Fibroblast of skin of left biceps (primary cell): ENCODE measurements at places on chromosomes 12 and 14.

DNA sequence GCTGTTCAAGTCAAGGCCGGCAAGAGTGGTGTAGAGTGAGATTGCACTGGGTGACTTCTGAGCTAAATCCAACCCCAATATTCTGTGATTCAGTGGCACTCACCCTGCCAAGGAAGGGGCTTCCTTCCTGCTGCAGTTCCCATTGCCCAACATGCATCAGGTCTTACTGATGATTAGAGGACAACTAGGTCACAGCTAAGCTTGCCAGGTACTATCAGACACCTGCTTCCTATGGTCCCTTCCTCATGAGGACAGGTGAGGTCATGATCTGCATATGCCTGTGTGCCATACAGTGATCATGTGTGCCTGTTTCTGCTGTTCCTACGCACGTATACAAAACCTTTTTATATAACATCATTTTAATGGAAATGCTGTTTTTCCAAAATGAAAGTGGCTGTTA lies 1.7 kb upstream of the CTDSP2 start:
- DNase-seq = no peak

- DNase-seq = peak; percentile 57
Measured at GRCh38 chr14:54669721-54670561, 103.0 kb downstream of the SAMD4A start.

DNA sequence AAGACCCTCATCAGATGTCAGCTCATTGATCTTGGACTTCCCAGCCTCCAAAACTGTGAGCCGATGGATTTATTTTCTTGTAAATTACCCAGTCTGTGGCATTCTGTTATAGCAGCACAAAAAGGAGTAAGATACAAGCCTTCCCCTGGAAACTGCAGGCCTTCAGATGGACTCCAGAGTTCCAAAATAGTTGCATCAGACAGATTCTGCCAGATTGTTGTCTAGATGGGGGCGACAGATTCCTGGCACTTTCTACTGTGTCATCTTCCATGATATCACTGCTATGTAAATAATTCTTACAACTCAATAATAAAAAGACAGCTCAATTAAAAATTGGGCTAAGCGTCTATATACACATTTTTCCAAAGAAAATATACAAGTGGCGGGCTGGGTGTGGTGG lies 17.2 kb upstream of the MARK3 start:
- no peak for DNase-seq

- DNase-seq = peak; percentile 64
Measured at GRCh38 chr12:11778713-11779685, 129.5 kb downstream of the ETV6 start.

DNA sequence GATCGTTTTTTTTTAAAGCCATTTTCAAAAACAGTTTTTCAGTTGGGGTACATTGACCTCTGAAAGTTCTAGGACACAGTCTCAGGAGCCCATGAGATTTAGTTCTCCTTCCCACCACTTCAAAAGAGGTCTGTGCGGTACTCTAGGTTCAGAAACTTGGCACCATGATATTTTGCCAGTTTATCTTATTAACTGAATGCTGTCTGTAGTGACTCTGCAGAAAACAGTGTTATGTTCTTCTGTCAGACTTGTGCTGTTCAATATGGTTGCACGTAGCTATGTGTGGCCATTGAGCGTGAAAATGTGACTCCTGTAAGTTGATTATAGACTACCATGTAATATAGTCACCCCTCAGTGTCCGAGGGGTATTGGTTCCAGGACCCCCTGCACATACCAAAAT lies 35.9 kb downstream of the CRADD start:
- DNase-seq = no peak

DNA sequence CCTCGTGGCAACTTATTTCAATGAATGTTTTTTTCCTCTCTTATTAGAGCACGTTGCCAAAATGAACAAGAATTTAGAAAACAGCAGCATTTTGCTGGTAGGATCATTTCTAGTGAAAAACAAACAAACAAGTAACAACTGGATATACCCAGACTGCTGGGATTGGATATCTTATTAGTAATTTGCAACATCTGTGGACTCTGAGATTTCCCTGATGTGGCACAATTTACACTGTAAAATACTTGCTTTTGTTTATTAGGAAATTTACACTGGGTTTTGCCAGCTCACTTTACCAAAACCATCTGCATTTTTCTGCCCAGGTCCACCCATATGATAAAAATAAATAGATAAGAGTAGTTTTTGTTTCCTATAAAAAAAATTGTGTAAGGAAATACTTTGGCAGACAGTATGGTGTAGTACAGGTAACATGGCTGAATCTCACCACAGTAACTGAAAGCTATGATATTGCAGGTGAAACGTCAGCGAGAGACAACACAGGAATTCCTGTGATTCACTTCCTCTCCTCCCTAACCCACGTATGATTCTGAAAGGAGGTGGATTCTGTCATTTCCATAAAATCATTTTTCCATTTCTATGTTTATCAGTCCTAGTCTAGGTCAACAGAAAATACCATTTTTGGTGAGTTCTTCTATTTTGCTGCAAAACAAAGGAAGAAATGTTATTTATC lies 176.2 kb upstream of the NOVA1 start:
- DNase-seq = no peak

- DNase-seq = no peak
Measured at GRCh38 chr12:111277570-111277969, 91.3 kb downstream of the PHETA1 start.

DNA sequence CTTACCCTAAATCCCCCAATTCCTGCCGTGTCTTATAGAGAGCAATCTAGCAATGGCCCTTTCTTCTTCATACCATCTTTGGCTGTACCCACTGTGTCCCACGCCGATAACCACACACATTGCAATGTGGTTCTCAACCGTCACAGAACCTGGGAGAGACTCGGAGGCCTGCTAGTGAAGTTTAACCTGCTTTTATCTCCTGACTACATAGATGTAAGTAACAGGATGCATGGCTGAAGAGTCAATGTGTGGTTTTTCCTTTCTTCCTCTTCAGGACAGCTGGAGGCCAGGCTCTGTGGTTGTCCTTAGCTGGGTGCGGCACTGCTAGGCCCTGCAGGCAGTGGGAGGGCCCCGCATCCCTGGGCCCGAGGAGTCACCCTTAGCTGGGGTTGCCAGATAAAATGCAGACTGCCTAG lies 51.3 kb downstream of the ZNF664 start:
- DNase-seq = no peak

DNA sequence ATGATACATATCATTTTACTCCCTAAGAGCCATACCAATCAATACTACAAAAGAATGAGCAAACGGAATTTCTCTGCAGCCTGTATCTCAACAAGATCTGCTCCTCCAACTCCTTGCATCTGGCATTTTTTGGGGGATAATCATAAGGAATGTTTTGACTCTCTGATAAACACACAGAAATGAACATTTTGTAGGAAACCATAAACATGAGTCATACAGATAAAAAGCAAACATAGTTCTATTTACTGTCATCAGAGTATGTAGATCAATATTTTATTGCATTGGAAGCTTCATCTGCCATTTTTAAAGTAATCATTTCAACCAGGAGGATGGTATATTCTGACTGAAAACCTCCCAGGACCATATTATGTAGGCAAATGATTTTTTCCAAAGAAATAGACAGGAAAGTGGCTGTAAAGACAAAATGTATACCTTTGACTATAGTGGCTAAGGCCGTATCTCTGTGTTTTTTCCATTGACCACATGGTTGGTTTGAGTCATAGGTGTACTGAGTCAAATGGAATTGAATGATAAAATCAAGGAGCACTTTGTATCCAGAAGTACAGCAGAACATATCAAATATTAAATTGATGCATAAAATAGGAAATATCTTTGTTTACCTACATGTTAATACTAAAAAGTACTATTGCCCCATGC lies 32.4 kb upstream of the CD69 start:
- DNase-seq = peak; percentile 15

GRCh38 chr14:104804481-104805325 lies 3.8 kb downstream of the ZBTB42 start:
- no peak for DNase-seq

GRCh38 chr12:124501827-124502226 lies 65.6 kb downstream of the NCOR2 start:
- DNase-seq = no peak

DNA sequence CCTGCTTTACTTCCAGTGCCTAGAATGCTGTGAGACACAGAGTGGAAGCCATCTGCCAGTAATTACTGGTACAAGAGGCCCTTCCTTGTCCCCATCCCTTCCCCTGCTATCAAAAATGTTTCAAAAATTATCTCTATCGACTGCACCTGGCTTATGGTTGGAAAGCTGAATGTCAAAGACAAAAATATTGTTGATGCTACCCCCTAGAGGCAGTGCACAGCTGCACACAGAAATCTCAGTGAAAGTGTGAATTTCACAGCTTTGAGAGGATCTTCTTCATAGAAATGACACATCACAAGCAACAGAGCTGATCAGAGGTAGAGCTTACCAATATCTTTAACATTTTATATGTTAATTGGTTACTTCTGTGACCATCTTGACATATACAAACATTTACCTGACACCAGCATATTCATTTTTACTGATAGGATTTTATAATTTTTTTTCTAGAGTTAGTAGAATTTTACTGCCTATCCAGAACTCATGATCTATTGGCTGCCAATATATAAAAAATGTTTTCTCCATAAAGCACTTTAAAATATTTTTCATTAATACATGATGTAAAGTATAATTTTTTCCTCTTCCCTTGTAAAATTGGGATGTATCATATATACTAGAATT lies 138.0 kb downstream of the AACS start:
- no peak for DNase-seq

- no peak for DNase-seq
Measured at GRCh38 chr14:99716850-99717681, 33.0 kb downstream of the CYP46A1 start.

- DNase-seq = no peak
Measured at GRCh38 chr12:21813125-21813524, 38.6 kb upstream of the KCNJ8 start.

GRCh38 chr14:85235868-85236267 lies 294.1 kb upstream of the FLRT2 start:
- DNase-seq = no peak

GRCh38 chr12:80807640-80808288 lies 91.1 kb downstream of the MYF5 start:
- DNase-seq = no peak

DNA sequence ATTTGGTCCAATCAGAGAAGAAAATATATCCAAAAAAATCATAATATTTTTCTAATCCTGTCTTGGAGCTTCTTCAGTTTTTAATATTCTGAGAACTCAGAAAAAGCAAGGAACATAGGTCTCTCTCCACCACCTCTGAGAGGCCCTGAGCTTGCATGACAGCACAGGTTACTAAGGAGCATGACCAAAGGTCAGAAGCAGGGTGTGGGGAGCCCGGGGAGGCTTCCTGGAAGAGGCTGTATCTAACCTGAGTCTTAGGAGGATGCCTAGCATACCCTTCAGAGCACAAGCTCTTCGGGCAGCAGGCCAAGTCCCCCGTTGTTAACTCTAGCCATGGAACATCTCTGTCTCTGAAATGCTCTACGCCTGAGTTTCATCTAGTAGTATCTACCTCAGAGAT lies 15.7 kb upstream of the STON2 start:
- DNase-seq = no peak

DNA sequence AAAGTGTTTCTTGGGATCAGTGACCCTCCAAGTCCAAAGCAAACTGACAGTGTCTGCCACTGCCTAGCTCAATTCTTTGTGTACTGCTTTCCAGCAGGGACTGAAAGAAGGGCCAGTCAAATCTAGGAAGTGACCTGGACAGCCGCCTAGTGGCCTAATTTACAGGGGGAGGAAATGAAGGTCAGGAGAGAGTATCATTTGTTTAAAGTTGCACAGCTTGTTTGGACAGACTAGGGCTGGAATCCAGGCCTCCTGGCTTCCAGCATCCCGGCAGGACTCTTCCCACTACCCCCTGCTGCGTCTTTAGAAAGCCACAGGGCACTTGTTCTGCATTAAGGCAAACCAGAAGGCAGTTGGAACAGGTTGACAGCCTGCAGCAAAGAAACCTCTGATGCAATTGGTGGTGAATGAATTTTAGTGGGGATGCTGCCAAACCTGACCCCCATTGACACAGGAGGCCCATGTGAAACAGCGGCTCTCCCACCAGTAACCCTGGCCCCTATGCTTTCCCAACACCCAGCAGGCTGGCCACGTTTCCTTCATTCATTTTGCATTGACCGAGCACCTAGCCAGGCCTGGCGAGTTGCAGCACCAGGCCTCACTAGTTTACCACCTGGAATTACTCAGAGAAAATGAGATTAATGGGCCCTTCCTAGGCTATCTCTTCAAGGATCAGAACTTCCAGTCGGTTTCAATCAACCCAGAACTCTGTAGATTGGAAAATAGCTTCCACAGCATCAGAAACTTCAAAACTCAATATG lies 28.2 kb downstream of the GALNT16 start:
- peak; percentile 32 for DNase-seq

DNA sequence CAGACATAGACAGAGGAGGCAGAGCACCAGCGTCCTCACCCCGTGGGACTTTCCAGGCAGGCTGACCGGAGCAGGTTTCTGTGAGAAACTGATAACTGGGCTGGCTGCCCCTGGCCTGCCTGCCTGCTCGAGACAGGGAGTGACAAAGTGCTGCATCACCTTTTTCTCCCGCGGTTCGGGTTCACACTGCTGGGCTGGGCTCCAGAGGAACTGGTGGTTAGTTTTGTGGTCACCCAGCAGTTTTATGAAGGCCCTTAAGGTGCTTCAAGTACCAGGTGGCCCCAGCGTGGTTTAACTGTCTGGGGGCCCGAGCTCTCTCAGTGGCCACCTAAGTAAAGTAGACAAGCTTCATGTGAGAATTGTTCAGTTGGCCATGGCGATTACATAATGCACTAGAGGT lies 1073.6 kb downstream of the BCL11B start:
- DNase-seq = no peak

DNA sequence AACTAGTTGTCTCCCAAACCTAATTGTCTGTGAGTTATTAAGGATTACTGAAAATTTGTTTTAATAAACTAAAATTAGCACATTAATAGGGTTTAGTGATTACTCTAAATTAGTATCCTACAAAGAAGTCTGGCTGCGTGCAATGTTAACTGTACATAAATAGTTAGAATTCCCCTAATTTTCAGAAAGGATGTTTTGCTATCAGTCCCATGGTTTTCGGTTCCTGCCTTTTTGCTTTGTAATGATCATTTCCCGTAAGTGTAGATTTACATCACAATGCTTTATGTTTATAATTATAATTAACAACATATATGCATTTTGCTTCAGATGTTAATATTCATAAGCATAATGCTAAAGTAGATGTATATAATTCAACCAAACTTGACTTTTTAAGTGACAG lies 19.8 kb upstream of the LYZ start:
- DNase-seq = no peak

DNA sequence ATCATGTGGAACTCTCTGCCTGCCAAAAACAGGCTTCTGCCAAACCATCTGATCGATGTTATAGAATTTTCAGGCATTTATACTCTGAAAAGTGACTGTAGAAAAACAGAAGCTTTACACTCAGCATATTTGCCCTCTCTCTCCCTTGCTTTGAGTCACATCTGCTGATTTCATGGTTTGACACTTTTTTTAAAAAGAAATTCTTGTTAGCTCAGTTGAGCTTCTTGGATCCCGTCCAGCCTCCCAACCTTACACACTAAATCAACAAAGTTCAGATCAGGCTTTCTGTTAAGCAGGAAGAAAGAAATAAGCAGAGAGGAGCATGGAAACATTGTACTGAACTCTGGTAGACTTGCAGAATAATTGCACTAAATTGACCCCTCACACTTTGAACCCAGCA lies 193.6 kb upstream of the SEL1L start:
- peak; percentile 8 for DNase-seq
